ENCODE measurements at places on chromosomes 3 and 15. TPM values are rescaled to one million over a fixed set of nuclear protein-coding genes. Genes with fewer than 3 reads are reported as not detected.

Gene NR1D2
- 40.4 TPM for total RNA-seq

Gene COPG1
- total RNA-seq, result 129 TPM

Gene GHSR
- total RNA-seq, result not detected

Gene KLF13
- 42.6 TPM for total RNA-seq

Gene NR2F2
- 184 TPM for total RNA-seq

Gene FBXL22
- 9.2 TPM for total RNA-seq

Gene GRM7
- total RNA-seq, result 3.3 TPM

Gene ISLR
- total RNA-seq, result 70.4 TPM

Gene CNTN3
- total RNA-seq, result 8.1 TPM

Gene PLA1A
- total RNA-seq, result 3.9 TPM

Gene TMC3
- total RNA-seq, result not detected

Gene ROPN1B
- total RNA-seq, result not detected

Gene TRPM1
- 0.41 TPM for total RNA-seq

Gene U2SURP
- total RNA-seq, result 78.6 TPM

Gene CLDN16
- 73.5 TPM for total RNA-seq

Gene SNTN
- 0.12 TPM for total RNA-seq

Gene ADCY5
- 17.2 TPM for total RNA-seq

Gene GOLGA8G
- total RNA-seq, result not detected

Gene PARP15
- 1.6 TPM for total RNA-seq

Gene ZKSCAN7
- total RNA-seq, result 16.3 TPM

All from metanephros (tissue), 2 donors.